ENCODE measurements at places on chromosomes 6 and 20.
A peak's percentile ranks its signal among the peaks of the same experiment; 100 is the strongest.

DNA sequence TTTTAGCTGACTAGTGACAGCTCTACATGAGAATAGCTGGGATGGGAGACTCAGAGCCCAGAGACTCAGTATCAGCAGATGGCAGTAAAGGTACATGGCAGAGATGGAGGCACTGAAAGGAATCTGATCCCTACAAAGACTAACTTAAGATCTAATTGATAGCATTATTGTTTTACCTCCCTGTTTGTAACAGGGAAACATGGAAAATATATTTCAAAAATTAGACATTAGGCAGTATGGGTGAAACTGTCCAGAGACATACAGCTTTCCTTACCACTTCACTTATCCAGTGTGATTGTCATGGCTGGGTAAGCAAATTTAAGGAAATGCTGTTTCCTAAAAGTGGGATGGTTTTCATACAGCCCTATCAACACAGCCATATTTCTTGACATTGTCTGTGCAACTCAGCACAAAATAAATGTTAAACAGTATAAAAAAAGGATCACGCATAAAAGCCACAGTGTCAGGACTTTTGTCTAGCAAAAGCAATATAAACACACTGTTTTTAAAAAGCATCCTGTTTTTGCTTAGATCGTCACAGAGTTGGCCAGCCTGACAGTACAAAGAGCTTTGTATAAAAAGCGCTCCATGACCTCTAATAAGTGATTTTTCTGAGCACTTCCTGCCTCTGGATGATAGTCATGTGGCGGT, 376.9 kb downstream of the PHF3 start:
- DNase-seq, result no peak

GRCh38 chr20:58584881-58585752, 66.0 kb upstream of the STX16 start:
- no peak for DNase-seq

GRCh38 chr6:37607944-37608343, 89.7 kb downstream of the MDGA1 start:
- DNase-seq, result no peak

- DNase-seq, result no peak
These were observed 220.0 kb upstream of the THBS2 start for GRCh38 chr6:169473663-169474062.

GRCh38 chr6:156113631-156114030, 658.0 kb upstream of the NOX3 start:
- DNase-seq, result no peak

- DNase-seq, result no peak
These were observed 49.9 kb downstream of the KCNB1 start for GRCh38 chr20:49432550-49432949.

- peak; percentile 27 for DNase-seq
These were observed 169.8 kb downstream of the PTPRK start for GRCh38 chr6:128350416-128351254.

GRCh38 chr6:107554918-107555317, 65.0 kb downstream of the SOBP start:
- no peak for DNase-seq

GRCh38 chr20:64102647-64103354, 4.6 kb downstream of the NPBWR2 start:
- DNase-seq, result no peak

DNA sequence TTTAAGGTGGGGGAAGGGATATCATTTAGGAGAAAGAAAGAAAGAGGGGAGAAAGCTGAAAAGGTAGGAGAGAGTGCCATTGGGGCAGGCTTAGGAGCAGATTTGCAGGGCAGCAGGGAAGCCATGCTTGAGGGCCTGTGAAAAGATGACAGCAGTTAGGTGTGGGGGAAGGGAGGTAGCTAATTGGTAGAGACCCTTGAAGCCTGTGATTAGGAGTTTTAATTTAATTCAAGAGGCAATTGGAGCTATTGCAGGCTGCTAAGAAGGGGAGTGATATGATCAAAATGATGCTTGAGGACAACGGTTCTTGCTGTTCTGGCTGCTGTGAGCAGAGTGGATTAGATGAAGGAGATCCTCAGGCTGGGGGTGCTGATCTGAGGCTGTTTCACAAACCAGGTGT, 24.5 kb upstream of the SEC63 start:
- no peak for DNase-seq

- DNase-seq, result no peak
These were observed 21.2 kb upstream of the BHLHE23 start for GRCh38 chr20:63027922-63028389.

DNA sequence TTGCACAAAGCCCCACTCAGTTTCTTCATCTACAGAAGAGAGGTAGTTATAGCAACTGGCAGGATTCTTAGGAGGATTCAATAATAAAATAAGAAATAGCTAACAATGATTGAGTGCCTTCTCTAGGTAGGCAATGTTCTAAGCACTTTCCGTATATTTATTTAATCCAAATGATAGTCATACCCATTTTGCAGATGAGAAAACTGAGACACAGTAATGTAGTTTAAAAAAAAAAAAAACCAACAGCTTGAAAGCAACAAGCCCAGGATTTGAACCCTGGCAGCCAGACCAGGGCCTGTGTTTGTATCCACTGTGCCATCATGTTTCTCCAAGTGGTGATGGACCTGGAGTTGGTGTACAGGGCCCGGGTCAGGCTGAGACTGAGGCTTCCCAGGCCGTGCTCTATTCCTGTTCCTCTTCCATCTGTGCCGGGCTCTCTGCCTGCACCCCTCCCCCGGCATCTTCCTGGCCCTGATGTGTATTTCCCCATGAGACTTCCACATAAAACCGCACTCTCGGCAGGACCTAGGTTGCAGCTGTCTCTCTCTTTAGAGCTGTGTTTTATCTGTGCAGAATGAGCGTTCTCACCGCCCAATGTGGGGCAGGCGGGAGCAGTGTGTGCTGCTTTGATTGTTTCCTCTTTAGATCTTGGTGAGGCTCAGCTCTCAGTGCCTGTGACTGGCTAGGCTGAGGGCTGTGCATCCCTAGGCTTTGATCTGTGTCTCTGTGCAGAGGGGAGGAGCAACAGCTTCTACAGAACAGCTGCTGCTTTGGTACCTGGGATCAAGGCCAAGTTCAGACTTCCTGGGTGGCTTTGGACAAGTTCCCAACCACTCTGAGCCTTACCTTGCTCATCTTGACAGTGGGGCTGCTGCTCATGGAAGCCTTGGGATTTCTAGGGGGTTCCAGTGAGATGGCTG, 49.5 kb downstream of the TOX2 start:
- no peak for DNase-seq

GRCh38 chr6:91155129-91155785, 568.4 kb upstream of the MAP3K7 start:
- no peak for DNase-seq

DNA sequence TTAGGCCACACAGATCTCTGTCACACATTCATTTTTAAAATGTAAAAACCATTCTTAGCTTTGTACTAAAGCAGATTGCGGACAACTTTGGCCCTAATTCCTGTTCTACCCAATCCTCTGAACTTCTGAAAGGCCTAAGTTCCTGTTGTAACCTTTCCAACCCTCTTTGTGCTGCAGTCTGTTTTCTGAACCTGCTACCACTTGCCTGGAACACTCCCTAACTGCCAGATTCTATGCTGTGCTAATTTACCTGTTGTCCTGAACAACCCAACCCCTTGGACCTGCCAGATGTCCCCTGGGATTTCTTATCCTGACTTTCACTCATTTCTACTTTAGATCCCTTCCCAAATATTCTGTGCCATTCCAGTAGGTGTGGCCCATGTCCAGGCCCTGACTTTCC, 398.7 kb downstream of the ZFAND3 start:
- DNase-seq, result no peak

DNA sequence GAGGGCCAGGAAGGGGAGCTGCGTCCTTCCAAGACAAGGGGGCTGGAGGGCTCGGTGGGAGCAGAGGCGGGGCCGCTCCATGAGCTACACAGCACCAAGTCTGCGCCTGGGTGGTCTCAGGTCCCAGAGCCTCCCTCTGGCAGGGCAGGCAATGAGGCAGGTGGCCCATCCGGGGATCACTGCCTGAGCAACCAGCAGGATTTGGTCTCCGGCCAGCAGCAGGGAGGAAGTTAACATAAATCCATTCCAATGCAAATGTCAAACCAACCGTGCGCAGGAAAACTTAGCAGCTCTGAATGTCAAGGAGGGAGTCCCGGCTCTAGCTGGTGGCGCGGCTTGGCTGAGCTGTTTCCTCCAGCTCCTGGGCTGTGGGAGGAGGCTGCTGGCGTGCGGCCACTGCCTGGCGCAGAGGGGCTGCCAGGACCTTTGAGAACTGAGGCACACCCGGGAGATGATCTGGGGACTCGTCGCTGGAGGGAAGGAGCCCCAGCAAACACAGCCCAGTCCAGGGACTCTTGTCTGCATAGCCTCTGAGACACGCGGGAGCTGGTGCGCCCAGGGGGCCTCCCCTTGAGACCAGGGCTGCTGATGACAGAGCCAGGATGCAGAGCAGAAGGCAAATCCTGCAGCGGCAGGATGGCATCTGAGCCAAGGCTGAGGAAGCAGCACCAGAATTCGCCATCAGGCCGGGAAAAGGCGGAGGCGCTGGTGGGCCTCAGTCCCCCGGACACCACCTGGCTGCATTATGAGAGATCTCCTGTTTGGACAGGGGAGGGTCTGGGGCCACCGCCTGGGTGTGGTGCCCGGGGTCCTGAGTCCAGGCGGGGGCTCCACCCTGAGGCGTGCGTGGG, 33.1 kb upstream of the CHRNA4 start:
- no peak for DNase-seq

GRCh38 chr6:25366903-25367545, 87.8 kb downstream of the CARMIL1 start:
- no peak for DNase-seq

DNA sequence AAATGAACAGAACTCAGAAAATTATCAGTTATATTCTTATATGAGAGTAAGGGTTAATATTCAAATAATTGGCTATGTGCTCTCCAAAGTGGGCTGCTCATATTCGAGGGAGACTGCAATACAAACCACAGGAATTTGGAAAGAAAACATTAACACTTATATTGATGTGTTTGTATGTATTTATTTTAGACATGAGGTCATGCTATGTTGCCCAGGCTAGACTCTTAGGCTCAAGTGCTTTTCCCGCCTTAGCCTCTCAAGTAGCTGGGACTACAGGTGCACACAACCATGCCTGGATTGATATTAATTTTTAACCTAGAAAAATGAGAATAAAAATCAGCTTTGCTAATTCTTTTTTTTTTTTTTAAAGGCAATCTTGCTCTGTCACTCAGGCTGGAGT, 35.0 kb downstream of the BTBD9 start:
- no peak for DNase-seq

GRCh38 chr6:14887986-14888574, 357.8 kb upstream of the JARID2 start:
- no peak for DNase-seq

DNA sequence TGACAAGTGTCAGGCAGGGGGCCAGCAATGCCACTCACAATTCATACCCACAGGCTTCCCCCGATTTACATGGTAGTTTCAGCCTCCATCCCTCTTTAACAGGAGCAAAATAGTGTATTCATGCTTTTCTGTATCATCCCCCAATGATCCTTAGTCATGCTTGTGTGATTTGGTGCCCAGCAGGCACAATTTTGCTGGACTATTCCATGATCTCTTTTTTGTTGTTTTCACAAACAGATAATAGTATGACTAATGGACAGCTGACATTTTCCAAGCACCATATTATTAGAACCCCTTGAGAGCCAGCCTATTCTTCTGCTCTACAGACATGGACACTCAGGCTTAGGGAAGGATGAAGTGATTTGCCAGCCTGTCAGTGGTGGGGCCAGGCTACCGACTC, 128.2 kb upstream of the RIPOR2 start:
- DNase-seq, result no peak

DNA sequence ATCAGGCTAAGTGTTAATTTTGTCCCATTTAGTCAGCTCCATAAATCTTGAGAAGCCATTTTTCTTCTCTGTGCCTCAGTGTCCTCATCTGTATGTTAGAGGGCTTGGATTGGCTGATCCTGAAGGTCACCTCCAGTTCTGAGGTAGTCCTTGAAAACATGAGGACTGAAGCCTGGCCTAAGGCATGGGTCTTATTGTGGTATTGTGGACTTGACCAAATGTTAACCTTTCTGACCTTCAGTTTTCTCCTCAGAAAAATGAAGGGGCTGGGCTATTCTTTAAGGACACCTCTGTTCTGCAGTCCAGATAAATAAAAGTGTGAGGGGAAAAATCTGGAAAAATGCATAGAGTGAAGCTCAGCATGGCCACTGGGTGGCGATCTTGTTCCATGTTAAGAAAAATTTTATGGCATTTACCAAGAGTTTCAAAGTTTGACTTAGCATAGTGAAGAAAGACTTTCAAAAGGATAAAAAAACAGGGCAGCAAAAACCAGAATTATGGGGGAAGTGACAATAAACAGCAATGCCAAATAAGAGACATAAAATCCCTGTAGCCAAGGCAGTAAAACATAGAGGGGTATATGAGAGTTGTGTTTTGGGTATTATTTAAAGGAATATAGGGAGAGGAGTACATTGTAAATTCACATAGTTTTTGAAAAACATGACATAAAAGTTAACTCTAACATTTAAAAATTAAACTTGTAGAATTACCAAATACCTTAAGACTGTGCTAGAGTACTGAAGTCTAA, 13.2 kb upstream of the TFB1M start:
- DNase-seq, result no peak

- DNase-seq, result no peak
These were observed 173.6 kb upstream of the CNR1 start for GRCh38 chr6:88339761-88340160.

DNA sequence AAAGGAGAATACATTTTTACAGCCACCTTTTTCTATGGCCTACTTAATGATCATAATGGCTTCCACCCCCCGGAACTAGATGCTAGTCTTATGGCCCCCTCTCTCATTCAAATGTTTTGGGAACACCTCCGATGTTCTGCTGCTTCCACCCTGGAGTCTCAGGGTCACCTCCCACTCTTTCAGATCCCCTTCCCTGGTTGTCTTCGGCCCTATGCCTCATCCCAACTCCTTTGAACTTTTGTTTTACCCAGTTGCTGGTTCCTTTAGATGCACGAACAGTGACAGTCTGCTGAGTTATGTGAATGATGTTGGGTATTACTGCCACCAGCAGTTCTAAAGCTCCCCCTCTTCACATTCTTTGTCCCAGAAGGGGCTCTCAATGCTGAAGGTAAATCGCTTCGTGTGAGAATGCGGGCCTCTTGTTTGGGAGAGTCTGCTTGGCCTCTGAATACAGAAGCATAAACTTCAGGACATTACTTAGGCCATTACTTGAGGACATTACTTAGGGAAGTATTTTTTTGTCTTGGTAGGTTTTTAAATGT, 309.1 kb downstream of the SOX4 start:
- DNase-seq, result no peak

- no peak for DNase-seq
These were observed at the start of gene TLDC2 for GRCh38 chr20:36875702-36876472. Gene TLDC2 (plus strand): TSS chr20:36876138. CDS start chr20:36876175, 37 bp downstream.

DNA sequence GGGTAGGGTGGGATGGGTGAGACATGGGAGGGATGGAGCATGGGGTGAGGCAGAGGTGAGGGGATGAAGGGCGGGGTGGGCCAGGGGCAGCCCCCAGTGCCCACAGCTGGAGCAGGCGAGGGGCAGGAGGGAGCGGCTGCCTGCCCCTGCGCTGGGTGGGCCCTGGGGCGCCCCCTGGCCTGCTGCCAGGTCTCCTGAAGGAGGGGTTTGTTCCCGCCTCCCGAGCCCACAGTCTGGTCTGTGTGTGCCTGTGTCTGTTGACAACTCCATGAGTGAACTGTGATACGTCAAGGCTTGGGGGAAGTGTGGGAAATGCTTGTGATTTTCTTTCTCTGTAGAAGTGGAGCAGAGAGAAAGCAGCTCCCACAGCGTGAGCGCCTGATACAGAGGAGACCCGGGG, 10.9 kb upstream of the MRGBP start:
- DNase-seq, result no peak
